ENCODE measurements at places on chromosomes 3 and 15.

DNA sequence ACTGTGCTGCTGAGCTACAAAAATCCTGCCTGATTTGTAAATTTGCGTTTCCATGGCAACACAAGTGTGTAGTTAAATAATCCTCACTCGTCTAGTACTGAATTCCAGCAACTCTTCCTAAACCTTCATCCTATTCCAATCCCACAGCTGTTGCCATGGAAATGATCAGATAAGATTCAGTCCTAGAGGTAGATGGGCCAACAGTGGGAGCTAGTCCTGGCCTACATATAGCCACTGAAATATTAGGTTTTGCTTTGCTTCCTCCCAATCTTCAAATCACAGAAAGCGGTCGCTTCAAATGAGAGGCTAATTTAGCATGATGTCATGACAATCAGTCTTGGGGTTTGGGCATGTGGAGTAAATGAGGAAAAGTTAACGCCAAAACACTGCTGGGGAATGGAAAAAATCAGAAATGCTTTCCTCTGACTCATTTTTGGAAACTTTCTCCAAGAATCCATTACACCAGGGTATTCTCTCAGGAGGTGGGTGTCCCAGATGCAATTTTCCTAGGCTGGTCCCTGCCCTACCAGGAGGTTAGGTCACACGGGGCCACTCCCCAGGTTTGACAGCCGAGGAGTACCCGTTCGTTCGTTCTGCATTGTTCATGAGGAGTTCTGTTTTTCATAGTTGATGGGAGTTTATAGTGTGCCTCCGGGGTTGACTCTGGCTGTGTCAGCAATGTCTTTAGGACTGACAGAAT lies 159.2 kb upstream of the SLCO3A1 start:
- DNase-seq: no peak

DNA sequence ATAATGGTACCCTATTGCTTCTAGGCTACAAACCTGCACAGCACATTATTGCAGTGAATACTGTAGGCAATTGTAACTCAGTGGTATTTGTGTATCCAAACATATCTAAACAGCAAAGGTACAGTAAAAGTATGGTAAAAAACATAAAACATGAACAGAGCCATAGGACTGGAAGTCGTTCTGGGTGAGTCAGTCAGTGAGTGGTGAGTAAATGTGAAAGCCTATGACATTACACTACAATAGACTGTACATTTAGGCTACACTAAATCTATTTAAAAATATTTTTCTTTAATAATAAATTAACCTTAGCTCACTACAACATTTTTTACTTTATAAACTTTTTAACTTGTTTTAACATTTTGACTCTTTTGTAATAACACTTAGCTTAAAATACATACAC lies 21.3 kb downstream of the RAB6B start:
- no peak for DNase-seq

GRCh38 chr3:120033596-120033995 lies 60.7 kb downstream of the GSK3B start:
- DNase-seq: no peak

- DNase-seq: no peak
Measured at GRCh38 chr15:62706317-62706716, 336.2 kb upstream of the TPM1 start.

DNA sequence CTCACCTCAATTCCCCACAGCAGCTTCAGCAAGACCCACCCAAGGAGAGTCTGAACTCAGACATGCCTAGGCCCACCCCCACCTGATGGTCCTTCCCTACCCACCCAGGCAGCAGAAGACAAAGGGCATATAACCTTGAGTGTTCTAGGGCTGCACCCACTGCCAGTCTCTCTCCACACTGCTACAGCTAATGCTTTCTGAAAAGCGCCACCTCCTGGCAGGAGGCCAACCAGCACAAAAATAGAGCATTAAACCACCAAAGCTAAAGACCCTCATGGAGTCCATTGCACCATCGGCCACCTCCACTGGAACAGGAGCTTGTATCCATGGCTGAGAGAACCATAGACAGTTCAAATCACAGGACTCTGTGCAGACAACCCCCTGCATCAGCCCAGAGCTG lies 11.3 kb upstream of the RPL39L start:
- DNase-seq: peak; percentile 75

DNA sequence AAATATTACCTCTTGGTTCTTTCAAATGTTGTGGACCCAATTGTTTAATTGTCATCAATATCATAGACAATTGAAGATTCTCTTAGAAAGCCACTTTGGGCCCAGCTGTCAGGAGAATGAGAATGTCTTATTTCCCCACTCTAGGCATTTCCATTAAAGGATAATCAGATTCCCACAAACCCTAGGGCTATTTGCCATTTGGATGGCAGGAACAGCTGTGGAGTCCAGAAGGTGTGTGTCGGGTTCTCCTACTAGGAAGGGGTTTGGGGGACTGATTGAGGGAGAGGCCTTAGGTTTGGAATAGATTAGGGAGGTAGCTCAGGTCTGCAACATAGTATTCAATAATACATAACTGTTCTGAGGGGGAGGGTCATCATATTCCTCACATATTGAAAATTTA lies 35.2 kb upstream of the PLSCR5 start:
- no peak for DNase-seq

GRCh38 chr3:36477655-36478054 lies 97.4 kb downstream of the STAC start:
- no peak for DNase-seq

DNA sequence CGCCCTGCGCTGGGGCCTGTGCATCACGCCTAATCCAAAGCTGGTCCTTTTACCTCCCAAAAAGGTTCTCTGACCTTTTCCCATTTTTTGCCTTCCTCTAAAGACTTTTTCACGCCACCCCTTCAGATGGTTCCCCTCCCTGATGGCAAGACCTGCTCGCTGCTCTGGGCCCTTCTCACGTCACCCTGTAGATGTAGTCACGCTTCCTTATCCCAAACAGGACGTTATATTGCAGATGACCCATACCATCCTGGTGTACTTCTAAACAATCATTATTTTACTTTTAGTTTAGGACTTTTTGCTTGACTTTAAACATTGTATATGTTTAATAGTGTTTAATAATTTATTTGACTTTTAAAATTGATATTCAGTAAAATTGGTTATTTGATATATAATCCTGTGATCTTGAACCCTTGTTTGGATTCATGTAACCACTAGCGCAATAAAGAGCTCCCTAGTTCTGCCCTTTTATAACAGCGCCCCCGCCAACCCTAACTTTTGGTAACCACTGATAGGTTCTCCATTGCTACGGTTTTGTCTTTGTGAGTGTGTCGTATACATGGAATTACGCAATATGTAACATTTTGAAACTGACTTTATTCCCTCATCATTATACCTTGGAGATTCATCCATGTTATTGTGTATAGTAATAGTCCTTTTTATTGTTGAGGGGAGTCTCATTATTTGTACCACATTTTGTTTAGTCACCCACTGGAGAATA lies 159.0 kb upstream of the CHRNA7 start:
- no peak for DNase-seq

Measured in CD4-positive, alpha-beta T cell treated with Interleukin-4 for 4 hours (primary cell).